Suprapubic skin (tissue), 4 donors: ENCODE measurements at places on chromosomes 12 and 14.

- DNase-seq = no peak
Measured at GRCh38 chr12:76272287-76272686, 75.9 kb downstream of the BBS10 start.

- no peak for DNase-seq
Measured at GRCh38 chr14:33237115-33237740, 298.5 kb downstream of the NPAS3 start.

- DNase-seq = peak; percentile 74
Measured at GRCh38 chr12:57240066-57240921, 10.7 kb downstream of the STAC3 start.

DNA sequence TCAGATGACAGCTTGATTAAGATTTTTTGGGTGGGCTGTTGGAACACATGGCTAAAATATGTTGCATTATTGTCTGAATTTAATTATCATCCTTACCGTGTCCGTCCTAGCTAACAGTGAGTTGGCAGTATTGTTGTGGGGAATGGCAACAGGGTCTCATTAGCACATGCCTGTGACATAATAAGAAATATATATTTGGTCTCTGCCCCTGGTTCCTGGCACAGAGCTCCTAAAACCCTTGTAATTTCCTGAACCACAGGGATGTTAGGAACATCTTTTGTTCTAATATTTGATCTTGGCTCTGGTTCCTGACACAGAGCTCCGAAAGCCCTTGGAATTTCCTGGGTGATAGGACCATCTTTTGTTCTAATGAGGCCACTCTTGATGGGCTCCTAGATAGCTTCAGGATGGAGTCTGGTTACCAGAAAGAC is 76.0 kb downstream of the SYNE2 start:
- no peak for DNase-seq

GRCh38 chr12:103913100-103913499 is 17.1 kb upstream of the HSP90B1 start:
- DNase-seq = no peak

DNA sequence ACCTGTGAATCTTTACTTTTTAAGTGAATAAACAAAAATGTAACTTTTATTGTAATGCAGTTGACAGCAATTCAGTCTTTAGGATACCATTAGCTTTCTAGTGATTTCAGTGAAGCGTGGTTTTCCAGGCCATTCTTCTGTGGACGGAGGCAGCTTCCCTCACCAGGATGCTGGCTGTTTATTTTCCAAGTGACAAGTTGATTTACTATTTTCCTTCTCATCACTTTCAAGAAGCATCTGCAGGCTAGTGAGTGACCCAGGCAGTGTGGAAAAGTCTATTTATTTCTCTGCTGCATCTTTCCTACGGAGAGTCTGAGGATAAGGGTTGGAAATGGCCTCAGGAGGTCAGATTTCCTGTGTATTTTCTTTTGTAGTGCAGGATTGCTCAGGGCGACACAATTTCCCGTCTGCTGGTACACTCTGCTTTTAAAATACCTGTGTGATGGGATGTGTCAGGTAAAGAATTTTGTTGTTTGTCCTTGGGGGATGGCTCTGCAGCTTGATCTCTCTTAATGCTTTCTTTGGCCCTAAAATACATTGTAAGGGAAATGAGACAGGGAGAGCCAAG is 467.8 kb downstream of the NRXN3 start:
- no peak for DNase-seq

GRCh38 chr14:37946819-37947218 is 260.9 kb upstream of the SSTR1 start:
- no peak for DNase-seq
